T-helper 17 cell (primary cell): ENCODE measurements at places on chromosomes 3 and 15. TPM values are rescaled to one million over a fixed set of nuclear protein-coding genes. Genes with fewer than 3 reads are reported as not detected.

Gene GOLGA6A
- 1.0 TPM for total RNA-seq

Gene ULK3
- total RNA-seq = 49.0 TPM

GRCh38 chr3:182136008-182136910 is 424.5 kb downstream of the SOX2 start:
- no peak overlapping the region for H3K4me3 ChIP-seq
- H3K36me3 ChIP-seq = no peaks in the 10 kb centered on the region
- no peak for DNase-seq

GRCh38 chr15:27983496-27983895 is 115.6 kb downstream of the OCA2 start:
- no peak overlapping the region for H3K4me3 ChIP-seq
- no peak for DNase-seq
- H3K36me3 ChIP-seq = peaks cover 3% of the 10 kb centered on the region
- no peak overlapping the region for H3K27ac ChIP-seq
- H3K4me1 ChIP-seq = no peaks in the 10 kb centered on the region
- peaks cover 14% of the 10 kb centered on the region for H3K27me3 ChIP-seq

- peaks cover 6% of the 10 kb centered on the region for H3K27me3 ChIP-seq
- no peak for DNase-seq
Measured at GRCh38 chr15:40055576-40056293, 16.8 kb upstream of the SRP14 start.
